ENCODE measurements at places on chromosomes 7 and 10.

- no peak for DNase-seq
Observed at GRCh38 chr10:124170631-124171030, 77.2 kb upstream of the CHST15 start.

- no peak for DNase-seq
Observed at GRCh38 chr7:158585721-158586498, 1.7 kb downstream of the PTPRN2 start.

- DNase-seq, result peak; percentile 53
Observed at GRCh38 chr7:142345811-142346210, 88.0 kb upstream of the PRSS58 start.

GRCh38 chr7:82755705-82756551 lies 312.4 kb upstream of the CACNA2D1 start:
- no peak for DNase-seq

- peak; percentile 64 for DNase-seq
Observed at GRCh38 chr10:22246680-22247391, 29.0 kb upstream of the EBLN1 start.

DNA sequence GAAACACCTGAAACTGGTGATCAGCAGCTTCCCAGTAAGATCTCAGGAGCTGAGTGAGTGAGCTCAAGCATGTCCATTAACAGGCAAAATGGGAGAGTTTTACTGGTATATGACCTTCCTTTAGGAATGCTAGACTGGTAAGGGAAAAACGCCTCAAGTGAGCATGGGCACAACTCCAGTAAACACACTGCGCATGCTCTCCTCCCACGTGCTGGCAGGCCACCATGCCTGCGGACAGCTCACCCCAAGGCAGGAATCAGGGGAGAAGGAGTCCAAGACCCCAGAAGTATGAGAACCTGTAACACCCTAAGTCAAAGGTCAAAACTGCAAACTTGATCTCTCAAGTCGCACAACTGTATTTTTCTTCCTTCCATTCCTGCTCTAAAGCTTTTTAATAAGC lies 128.3 kb downstream of the CD36 start:
- no peak for DNase-seq

DNA sequence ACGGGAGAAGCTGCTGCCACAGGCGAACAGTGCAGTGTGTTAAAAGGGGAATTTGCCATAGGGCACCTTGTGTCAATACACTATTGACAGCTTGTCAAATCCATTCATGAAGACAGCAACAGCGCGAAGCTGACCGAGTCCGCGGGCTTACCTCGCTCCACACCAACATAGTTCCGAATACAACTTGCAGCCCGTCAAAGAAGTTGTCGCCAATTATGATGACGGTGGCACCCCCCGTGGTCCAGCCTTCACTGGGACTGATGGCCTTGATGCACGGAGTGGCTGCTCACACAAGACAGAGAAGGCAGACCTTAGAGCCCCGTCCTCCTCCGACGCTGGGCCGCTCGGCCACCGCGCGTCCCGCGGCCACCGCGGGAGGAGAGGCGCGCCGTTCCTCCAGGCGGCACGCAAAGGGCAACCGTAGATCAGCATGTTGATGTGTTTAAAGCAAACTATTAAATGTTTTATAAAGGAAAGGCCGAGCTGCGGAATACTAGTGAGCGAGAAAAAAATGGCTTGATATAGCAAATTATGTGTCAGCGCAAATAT lies 96.4 kb downstream of the EBF3 start:
- no peak for DNase-seq

GRCh38 chr10:45548068-45548467 lies 124.5 kb downstream of the ZFAND4 start:
- no peak for DNase-seq

- no peak for DNase-seq
Observed at GRCh38 chr7:149450821-149451220, 10.0 kb downstream of the ZNF777 start.

DNA sequence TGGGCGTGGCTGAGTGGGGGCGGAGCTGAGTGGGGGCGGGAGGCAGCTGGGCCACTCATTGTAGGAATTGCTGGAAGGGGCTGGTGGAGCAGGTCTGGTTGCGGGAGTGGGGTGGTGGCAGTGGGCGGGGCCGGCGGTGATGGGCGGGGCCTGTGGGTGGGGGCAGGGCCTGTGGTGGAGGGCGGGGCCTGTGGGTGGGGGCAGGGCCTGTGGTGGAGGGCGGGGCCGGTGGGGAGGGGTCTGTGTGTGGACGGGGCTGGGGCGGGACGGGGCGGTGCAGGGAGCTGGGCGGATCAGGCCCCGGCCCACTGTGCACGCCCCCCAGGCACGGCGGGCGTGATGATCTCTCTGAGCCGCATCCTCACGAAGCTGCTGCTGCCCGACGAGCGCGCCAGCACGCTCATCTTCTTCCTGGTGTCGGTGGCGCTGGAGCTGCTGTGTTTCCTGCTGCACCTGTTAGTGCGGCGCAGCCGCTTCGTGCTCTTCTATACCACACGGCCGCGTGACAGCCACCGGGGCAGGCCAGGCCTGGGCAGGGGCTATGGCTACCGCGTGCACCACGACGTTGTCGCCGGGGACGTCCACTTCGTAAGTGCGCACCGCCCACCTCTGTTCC lies 14.0 kb downstream of the SLC29A4 start:
- DNase-seq, result peak; percentile 91

Data from T-helper 2 cell (primary cell).